ENCODE measurements at places on chromosomes 1 and 21. TPM values are rescaled to one million over a fixed set of nuclear protein-coding genes. Genes with fewer than 3 reads are reported as not detected.

- DNase-seq, result peak; percentile 70
Measured at GRCh38 chr1:207579436-207579799, 65.5 kb upstream of the CR1L start.

- DNase-seq, result no peak
Measured at GRCh38 chr1:63190171-63190570, 132.2 kb upstream of the FOXD3 start.

The CCDC30 gene
- not detected for total RNA-seq

The OR2G6 gene
- not detected for total RNA-seq

The FCER1A gene
- not detected for total RNA-seq

Data from H4 (cell line).